ENCODE measurements at places on chromosomes 16 and 17. TPM values are rescaled to one million over a fixed set of nuclear protein-coding genes. Genes with fewer than 3 reads are reported as not detected.

The ZSCAN10 gene
- total RNA-seq, result 0.44 TPM

The TBC1D16 gene
- 35.3 TPM for total RNA-seq

The GLP2R gene
- total RNA-seq, result 3.3 TPM

The CCL23 gene
- not detected for total RNA-seq

The KRT27 gene
- not detected for total RNA-seq

The FOXJ1 gene
- 1.6 TPM for total RNA-seq

DNA sequence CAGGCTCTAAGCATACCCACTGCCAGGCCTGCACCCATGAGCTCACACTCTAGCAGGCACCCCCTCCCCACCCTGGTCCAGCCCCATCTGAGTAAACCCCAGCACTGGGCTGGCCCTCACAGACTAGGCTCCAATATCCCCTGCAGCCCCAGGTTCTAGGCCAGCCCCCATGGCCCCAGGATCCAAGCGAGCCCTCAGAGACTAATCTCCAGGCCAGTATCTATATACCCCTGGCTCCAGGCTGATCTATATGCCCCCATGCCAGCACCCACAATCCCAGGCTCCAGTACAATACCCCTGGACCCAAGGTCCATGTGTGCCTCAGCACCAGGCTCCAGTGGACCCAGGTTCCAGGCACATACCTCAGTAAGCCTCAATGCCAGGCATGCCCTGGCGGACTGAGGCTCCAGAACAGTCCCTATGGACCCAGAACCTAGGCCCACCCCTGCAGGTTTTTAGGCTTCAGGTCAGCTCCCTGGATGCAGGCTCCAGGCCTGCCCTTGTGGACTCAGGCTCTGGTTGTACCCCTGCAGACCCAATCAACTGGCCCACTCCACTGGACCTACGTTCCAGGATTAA is 38.5 kb downstream of the POLR3E start:
- DNase-seq, result no peak

DNA sequence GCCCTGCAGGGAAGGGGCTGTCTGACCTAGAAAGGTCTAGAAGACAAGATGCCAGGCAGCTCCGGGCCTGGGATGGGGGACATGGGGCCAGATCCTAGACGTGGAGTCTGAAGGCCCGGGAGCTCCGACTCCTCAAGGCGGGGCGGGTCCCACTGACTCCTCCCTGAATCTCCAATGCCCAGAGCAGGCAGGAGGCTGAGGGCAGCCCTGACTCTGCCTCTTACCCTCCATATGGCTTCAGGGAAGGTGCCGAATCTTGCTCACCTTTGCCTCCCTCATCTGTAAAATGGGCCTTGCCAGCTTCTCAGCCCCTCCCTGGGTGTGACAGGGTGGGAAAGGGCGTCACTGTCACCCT is 14.8 kb downstream of the VASN start:
- DNase-seq, result no peak

GRCh38 chr17:67386965-67387551 is 10.0 kb downstream of the PITPNC1 start:
- DNase-seq, result no peak

DNA sequence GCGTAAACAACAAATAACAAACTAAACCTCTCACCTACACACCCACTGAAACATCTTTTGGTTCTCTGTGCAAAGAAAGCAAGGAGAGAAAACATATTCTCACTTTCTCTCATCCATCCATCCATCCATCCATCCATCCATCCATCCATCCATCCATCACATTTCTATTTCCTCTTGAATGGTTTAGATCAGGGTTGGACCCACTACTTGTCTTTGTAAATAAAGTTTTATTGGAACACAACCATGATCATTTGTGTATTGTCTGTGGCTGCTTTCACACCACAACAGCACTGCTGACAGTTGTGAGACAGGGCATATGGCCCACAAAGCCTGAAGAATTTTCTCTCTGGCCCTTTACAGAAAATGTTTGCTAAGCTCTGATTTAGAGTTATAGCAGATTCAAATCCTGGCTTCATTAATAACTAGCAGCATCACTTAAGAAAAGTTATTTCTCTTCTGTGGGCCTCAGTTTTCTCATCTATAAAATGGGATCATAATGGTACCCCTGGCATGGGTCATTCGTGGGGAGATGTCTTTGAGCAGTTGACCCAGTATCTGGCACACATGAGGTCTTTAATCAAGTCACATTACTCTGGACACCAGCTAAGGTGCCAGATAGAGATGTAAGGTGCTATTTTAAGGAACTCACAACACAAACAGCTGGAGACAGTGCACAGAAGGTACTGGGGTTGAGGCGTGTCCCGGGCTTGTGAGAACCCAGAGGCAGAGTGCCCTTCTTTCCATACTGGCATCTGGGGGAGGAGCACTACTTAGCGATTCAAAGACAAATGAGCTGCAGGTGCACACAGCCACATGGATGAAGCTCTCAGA is 146.3 kb downstream of the CMIP start:
- no peak for DNase-seq

- DNase-seq, result no peak
Observed at GRCh38 chr16:56938664-56939513, 6.9 kb downstream of the HERPUD1 start.

GRCh38 chr16:81967358-81967757 is 43.9 kb downstream of the SDR42E1 start:
- no peak for DNase-seq
